ENCODE measurements at places on chromosomes 2 and 18. TPM values are rescaled to one million over a fixed set of nuclear protein-coding genes. Genes with fewer than 3 reads are reported as not detected.

Gene KCNG2
- not detected for total RNA-seq

Gene QPCT
- total RNA-seq, result 17.2 TPM

Gene TMSB10
- 8,978 TPM for total RNA-seq

Gene CYP27C1
- 4.3 TPM for total RNA-seq

Gene ATG9A
- 53.2 TPM for total RNA-seq

Gene AGXT
- not detected for total RNA-seq

Gene DTNA
- total RNA-seq, result 0.18 TPM

Gene OSBPL1A
- total RNA-seq, result 11.7 TPM

Gene LRRC30
- total RNA-seq, result not detected

Gene NEB
- 0.17 TPM for total RNA-seq

Gene DCDC2C
- total RNA-seq, result 0.54 TPM

Gene LIMS3
- not detected for total RNA-seq

Gene FBLN7
- total RNA-seq, result 0.59 TPM

Gene PLCL1
- total RNA-seq, result not detected

Gene NCKAP1
- total RNA-seq, result 101 TPM

Gene HOXD9
- total RNA-seq, result 1.7 TPM

Gene CRYBA2
- not detected for total RNA-seq

Gene ATP6V1B1
- 0.32 TPM for total RNA-seq

Gene RNF103
- total RNA-seq, result 42.5 TPM

Gene ARHGEF4
- total RNA-seq, result 6.4 TPM

Gene ECEL1
- 0.22 TPM for total RNA-seq

Gene LHCGR
- not detected for total RNA-seq

Gene KCTD1
- total RNA-seq, result 32.8 TPM

Gene CSRNP3
- not detected for total RNA-seq

Gene SERPINB5
- 0.07 TPM for total RNA-seq

Gene KCNJ3
- total RNA-seq, result not detected

All from A549 treated with RU486 at 1 μM for 4 hours (cell line).